ENCODE measurements at places on chromosomes 3 and 15.

DNA sequence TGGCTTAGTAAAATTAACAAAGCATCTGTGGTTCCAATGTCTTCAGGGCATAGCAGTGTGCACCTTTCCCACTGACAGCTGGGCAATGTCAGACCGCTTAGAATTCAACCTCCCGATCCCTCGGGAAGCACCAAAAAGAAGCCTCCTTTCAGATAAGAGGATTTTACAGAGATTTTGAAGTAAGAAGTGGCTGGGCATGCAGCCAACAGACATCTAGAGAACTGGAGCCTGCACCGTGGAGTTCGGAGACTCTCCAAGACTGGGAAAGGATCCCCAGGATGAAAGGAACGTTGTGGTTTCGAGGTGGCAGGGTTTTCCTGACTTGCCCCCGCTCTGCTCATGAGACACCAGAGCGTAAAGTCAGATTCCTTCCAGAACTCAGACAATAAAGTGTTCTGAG lies 5.3 kb downstream of the FAM174B start:
- DNase-seq = no peak

DNA sequence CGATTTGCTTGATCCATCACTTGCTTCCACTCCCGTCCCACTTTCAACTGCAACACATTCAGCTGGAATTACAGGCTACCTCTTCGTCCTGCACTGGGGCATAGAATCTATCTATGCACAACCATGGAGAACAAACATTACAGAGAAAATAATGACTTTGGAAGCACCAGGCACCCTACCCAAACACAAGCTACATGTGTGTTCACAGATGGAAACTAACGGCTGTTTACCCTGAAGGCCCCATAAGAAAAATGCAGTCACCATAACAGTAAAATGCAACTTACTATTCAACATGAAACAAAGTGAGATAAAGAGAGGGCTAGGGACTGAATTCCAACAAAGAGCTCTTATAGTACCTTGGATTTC lies 496.8 kb downstream of the FOXP1 start:
- no peak for DNase-seq

- no peak for DNase-seq
These were observed 24.1 kb downstream of the SMAD3 start for GRCh38 chr15:67089217-67090193.

DNA sequence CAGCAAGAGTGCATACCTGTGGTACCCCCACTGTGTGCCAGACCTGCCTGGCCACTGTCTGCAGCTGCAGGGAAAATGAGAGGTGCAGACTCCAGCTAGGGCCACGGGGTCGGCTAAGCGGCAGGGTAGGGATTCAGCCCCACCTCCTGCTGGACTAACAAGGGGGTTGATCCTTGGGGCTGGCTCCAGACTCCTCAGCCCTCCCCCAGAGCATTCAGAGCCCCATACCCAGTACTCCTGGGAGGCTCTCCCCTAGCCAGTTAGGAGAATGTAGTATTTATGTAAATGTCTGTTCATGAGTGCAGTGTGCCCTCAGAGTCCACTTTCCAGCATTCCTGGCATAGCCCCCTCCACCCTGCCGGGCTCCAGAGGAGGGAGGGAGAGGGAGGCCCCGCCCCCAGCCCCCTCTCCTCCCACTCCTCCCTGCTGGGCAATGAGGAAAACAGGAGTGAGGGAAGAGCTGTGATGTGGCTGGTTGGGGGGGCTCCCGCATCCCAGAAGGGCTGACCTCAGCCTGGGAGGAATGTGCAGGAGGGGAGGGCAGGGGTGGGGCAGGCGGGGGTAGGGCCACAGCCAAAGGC lies 4.5 kb upstream of the SEMA3B start:
- peak; percentile 93 for DNase-seq

DNA sequence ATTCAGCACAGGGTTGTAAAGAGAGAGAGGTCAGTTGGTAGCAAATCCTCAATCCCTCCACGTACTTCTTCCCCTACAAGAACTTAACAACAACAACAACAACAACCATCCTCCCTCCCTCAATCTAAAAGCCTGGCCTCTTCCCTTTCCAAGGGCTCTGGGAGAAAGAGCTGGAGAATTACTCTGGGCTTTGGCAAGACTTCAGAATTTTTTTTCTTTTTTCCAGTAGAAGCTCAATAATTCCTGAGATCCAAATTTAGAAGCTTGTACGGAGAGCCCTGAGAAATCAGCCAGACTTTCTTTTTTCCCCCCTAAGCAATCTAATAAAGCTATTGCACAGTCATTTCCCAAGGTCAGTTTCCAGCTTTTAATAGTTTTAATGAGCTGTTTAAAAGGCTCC lies 95.8 kb upstream of the CACNA2D3 start:
- peak; percentile 8 for DNase-seq

DNA sequence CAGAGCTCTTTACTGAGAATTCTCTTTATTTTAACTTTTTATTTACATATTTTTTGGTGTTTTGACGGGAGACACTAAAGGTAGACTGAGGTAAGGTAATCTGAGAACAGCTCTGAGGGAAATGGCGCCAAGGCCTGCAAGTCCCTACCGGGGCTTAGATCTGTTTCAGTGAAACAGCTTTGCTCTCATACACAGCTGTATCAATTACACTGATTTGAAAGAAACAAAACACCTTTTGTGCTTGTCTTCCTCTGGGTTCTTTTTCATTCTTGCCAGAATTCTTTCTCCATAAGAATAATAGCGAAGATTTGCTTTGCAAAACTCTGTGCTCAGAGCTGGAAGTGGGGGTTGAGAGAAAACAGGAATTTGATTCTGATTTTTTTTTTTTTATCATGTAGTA lies 79.5 kb upstream of the PEX5L start:
- no peak for DNase-seq

GRCh38 chr15:34793901-34794300 lies 1.4 kb downstream of the ACTC1 start:
- DNase-seq = no peak

DNA sequence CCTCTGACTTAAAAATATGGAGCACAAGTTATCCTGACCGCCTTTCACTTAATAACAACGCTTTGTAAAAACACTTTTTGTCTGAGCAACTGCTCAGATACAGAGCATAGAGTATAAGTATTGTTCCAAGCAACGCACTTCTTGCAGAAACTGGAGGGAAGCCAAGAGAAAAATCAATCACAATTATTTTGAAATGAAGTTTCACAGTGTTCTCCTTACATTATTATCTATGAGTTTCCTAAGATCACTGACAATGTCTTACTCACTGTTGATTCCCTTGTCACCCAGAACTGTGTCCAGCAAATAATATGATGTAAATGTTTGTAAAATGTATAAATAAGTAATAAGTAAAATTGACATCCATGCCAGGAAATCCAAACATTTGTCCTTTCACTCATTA lies 184.6 kb upstream of the GPR149 start:
- DNase-seq = no peak

DNA sequence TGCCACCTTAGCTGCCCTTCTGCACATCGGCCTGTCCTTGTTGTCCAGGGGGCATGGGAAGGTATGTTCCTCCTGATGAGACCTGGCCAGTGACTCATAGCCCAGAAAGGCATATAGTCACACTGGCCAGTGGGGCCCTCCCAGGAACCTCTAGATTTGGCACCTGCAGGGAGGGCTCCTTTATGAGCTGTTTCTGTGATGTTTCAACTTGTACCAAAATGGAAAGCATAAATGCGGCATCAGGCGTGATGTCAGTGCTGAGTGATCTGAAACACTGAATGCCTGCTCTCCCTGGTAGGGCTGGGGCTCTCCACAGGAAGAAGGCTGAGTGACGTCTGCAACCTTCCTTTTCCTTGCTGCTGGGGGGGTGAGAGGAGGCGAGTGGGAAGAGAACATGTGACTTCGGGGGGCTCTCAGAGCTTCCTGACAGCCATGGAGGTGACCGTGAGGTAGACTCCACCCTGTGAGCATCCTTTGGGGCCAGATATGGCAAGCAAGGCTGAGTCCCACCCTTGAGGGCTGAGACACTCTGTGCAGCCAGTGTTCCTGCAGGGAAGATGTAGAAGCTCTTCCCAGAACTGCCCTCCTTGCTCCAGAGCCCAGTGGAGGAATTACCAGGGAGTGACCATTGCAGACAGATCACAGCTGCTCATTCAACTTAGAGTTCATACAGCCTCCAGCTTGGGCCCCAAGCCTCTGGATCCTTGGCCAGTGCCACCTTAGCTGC lies 37.1 kb upstream of the APEH start:
- DNase-seq = no peak

DNA sequence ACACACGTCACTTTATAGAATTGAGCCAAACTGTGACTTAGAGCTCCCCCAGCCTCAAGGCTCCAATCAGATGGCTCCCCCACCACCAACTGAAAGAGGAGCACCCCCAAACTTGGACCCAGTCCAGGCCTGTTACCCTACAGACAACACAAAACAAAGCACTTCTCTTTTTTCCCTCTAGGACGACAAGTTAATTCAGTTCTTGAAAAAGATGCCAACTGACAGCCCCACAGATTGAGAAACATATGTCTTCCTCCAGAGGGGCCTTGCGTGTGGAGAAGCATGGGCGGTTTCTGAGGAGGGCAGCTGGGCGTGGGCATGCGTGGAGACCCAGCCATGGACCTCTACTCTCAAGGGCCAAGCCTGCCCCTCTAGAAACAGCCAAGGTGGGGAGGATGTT lies 229.5 kb downstream of the SHQ1 start:
- no peak for DNase-seq

DNA sequence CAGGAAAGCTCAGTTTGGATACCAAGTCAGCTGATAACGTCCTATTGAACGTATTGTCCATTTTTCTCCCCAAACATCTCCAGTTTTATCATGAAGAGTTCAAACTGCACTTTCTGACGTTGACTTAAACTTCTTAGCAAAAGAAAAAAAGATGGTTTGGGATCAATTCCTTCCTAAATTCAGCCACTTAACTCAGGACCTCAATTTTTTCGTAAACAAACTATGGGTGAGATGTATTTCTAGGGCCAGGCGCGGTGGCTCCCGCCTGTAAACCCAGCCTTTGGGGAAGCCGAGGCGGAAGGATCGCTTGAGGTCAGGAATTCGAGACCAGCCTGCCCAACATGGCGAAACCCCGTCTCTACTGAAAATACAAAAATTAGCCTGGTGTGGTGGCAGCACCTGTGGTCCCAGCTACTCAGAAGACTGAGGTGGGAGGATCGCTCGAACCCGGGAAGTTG lies 464 bp upstream of the MRPS25 start:
- no peak for DNase-seq

GRCh38 chr3:17542591-17542990 lies 199.8 kb downstream of the TBC1D5 start:
- no peak for DNase-seq

DNA sequence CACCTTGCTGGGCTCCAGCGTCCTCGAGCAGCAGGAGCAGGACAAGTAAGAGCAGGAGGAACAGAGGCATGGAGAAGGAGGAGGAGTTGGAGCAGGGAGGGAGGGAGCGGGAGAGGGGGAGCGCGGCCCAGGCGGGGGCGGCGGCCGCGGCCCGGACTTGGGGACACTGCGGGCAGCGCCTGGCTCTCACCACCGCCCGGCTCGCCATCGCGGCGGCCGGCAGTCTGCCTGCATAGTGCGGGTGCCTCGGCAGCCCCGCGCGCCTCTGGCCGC lies 440 bp downstream of the DCBLD2 start:
- peak; percentile 55 for DNase-seq

- DNase-seq = no peak
These were observed 434.2 kb upstream of the SUCLG2 start for GRCh38 chr3:68088636-68089035.
